ENCODE measurements at places on chromosomes 5 and 9.

GRCh38 chr5:59562756-59563389 is 330.7 kb downstream of the PDE4D start:
- DNase-seq: no peak

DNA sequence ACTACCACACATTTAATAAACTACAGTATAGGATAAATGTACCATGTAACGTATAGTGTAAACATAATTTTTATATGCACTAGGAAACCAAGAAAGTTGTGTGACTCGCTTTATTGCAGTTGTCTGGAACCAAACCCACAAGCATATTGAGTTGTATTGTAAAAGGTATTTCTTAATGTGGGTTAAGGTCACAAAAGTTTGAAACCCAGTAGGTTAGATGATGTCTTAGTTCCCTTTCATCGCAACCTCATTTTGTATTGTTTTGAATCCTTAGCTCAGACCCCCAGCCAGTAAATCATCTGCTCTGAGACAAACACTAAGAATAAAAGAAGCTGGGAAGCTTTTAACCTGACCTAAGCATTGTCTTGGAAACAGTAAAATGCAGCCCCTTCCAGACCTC is 79.1 kb downstream of the TRIO start:
- no peak for DNase-seq

DNA sequence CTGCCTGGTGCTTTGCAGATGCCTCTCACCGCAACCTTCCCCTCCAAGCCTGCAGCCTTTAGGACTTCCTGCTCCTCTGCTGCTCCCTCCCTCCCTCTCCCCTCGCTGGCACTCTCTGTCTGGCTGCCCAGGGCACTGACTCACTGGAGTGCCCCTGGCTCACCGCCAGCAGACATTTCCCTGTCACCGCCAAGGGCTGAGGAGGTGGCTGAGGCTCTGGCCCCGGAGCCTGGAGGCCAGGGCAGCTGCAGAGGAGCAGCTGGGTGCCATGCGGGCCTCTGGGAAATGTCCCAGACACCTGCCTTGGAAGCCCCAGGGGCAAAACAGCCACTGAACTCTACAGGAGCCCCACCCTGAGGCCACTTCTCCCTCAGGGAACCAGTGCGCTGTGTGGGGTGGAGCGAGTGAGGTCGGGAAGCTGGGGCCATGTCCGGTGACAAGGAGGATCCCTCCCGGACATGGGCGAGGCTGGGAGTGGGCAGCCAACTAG is 53.4 kb downstream of the TENT4A start:
- no peak for DNase-seq

DNA sequence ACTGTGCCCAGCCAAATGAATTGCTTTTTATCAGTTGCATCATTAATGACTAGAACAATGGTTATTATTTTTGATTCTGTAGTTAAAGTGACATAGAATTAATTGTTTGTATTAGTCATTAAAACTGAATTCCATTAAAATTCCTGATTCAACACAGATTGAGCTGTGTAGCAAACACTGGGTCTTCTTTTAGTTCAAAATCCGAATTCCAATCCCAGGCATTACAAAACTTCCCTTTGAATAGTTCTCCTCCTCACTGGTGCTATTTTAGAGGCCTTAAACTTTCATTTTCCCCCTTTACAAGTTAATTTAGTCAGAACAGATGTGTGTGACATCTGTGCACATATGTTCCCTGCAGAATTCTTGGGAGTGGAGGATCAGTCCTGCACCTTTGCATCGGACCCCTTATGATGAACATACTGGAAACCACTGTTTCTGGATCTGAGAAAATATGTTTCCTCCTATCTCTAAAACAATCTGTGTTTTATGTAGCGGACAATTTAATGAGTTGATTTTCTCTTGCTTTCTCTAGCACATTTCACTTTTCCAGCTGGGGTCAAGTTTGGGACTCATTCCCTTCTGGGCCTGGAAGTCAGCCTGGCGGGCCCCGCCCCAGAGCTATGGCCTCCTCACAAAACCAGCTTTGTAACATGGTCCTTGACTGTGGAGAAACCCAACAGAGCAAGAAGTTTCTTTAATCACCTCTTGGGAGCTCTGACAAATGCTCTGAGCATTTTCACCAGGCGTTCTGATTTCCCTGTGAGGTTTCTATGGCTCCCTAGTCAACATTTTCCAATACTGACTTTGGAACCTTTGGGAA is 87.9 kb upstream of the MAMDC2 start:
- no peak for DNase-seq

GRCh38 chr5:127028822-127029457 is 1.4 kb downstream of the MARCHF3 start:
- DNase-seq: peak; percentile 65

GRCh38 chr5:114363837-114364236 is 2.0 kb downstream of the KCNN2 start:
- DNase-seq: no peak

DNA sequence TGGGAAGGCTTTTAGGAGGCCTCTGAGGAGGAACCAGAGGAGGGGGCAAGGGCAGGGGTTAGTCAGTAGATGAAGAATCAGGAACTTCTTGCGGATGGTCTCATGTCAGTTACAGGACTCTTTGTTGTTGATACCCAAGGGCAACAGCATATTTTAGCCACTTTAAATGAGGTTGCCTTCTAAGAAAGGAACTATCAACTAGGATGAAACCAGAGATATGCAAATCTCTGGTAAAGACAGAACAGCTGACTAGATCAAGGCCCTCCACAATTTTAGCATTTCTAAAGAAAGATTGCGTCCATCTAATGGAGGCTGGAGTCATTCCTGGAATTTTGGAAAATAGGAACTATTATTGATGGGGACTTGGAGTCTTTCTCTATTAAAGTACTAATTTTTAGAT is 57.7 kb upstream of the KLF4 start:
- DNase-seq: no peak

- no peak for DNase-seq
Observed at GRCh38 chr9:119533504-119533903, 164.3 kb upstream of the BRINP1 start.

GRCh38 chr5:81752644-81752963 is 1.7 kb upstream of the SSBP2 start:
- no peak for DNase-seq

Measured in WERI-Rb-1 (cell line).